Spleen (tissue), 13 donors: ENCODE measurements at places on chromosomes 4 and X.

DNA sequence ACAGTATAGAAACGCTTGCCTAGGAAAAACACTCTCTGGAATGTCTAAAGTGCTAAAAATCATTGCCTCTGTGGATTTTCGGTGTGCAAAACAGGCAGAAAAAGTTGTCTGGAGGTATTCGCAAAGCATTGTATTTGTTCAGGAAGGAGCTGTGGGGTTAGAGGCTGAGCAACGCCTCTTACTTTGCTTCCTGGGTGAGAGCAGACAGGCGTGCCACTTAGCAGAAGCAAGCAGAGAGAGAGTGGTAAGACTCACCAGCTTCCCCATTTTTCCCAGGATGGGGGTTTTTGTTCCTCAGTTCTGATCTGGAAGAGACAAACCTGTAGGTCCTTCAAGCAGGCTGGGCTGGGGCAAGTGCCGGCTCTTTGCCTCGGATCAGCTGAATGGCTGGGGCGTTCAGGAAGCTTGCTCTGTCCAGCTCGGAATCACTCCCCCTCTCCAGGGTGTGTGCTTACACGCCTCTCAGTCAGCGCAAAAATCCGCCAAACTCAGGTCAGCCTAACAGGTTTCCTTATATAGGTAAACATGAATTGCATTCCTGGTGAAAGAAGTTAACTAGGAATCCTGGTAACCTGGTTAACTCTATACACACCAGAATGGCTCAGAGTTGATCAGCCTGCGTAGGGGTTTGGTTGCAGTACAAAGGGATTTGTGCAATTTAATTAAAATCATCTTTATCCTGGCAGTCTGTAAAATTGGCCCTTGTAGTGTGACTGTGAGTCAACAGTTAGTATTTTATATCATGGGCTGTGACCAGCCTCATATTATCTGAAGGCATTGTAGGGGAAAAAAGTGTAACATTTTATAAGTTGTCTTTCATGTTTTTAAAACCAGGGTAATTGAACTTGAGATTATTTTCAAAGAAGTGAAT lies 213.1 kb upstream of the MID1 start:
- DNase-seq: no peak

DNA sequence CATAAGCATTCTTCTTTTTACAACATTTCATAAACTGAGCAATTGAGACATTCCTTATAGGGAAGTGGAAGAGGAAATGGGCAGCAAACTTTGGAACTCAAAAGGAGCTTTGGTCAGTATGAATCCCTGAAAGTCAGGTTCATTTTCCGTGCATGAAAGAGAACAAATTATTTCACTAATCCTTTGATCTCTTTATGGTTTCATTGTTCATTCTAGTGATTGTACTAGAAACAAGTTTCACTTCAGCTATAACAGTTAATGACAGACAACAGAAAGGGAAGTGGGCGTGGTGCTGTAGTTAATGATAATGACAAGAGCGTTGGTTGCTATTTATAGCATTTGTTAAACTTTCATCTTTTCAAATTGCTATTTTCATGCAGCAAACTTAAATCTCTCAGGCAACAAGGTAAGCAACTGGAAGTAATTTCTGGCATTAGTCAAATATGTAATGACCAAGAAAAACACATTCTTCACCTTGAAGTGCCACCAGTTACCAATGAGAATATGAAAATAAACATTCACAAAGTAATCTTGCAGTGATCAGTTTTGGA lies 98.4 kb downstream of the AREG start:
- DNase-seq: no peak

GRCh38 chr4:127362686-127363085 lies 270.1 kb upstream of the INTU start:
- DNase-seq: no peak

DNA sequence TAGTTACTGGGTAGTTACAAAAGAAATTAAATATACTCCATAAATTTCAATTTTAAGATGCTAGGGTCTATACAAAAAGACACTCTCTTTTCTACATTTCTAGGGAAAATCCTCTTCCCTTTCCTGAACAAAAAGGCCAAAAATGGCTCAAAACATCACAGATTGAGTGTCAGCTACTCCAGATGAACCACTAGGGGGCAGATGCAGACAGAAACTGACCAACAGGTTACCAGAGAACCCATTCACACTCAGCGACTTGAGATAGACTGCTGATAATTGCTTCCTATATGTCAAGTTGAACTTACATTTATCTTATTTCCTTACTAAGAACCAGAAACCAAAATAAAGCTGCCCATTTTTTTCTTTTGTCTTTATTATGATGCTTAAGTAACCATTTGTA lies 83.4 kb upstream of the MID1IP1 start:
- no peak for DNase-seq

- no peak for DNase-seq
Observed at GRCh38 chrX:50615570-50616158, 145.0 kb upstream of the DGKK start.
